Activated naive CD8-positive, alpha-beta T cell treated with anti-CD3 and anti-CD28 coated beads for 36 hours (primary cell): ENCODE measurements at places on chromosomes 5 and 9. TPM values are rescaled to one million over a fixed set of nuclear protein-coding genes. Genes with fewer than 3 reads are reported as not detected.

SNCAIP gene
- total RNA-seq: not detected

GZMA gene
- 0.66 TPM for total RNA-seq

CHSY3 gene
- not detected for total RNA-seq

CDH9 gene
- not detected for total RNA-seq

GALT gene
- 43.4 TPM for total RNA-seq

PCDHB12 gene
- not detected for total RNA-seq

GPR21 gene
- total RNA-seq: 0.42 TPM

DNA sequence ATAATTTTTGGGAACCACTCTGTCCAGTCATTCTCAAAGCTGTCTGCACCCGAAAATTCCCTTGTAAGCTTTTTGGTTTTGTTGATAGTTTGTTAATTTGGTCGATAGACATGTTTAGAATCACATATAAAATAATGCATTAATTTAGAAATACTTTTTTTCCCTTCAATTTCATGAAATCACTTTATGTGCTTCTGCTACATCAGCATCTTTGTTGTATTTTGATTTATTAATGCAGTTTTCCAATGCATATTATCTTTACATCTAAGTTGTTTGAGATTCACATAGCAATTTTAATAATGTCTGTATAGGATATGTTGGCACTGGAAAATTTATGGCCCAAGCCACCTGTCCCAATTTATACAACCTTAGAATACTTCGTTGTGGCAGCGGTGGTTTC, 60.6 kb upstream of the SV2C start:
- DNase-seq: no peak
- no peaks in the 10 kb centered on the region for H3K4me1 ChIP-seq
- no peak overlapping the region for H3K27ac ChIP-seq
- H3K36me3 ChIP-seq: no peaks in the 10 kb centered on the region
- peaks cover 28% of the 10 kb centered on the region for H3K27me3 ChIP-seq
- H3K4me3 ChIP-seq: no peak overlapping the region

DNA sequence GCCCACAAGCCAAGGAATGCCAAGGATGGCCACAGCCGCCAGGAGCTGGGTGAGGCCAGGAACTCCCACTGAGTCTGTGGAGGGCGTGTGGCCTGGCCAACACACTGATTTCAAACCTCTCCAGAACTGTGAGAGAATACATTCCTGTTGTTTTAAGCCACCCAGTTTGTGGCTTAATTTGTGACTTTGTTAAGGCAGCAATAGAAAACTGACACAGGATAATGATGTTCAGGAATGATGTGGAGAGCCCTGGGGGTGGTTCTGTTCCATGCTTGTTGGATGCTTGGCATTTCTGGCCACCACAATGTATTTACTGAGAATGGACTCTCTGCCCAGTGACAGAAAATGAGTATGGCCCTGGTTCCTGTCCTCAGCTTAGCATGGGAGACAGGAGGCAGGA, 82.8 kb downstream of the DAP start:
- no peak overlapping the region for H3K27ac ChIP-seq
- DNase-seq: no peak
- H3K4me1 ChIP-seq: no peaks in the 10 kb centered on the region
- H3K27me3 ChIP-seq: no peaks in the 10 kb centered on the region
- peaks cover 41% of the 10 kb centered on the region for H3K36me3 ChIP-seq

- DNase-seq: no peak
- H3K36me3 ChIP-seq: peaks cover 2% of the 10 kb centered on the region
- no peaks in the 10 kb centered on the region for H3K27me3 ChIP-seq
- no peak overlapping the region for H3K27ac ChIP-seq
- peaks cover 8% of the 10 kb centered on the region for H3K4me1 ChIP-seq
Measured at GRCh38 chr5:39547553-39548154, 122.9 kb upstream of the DAB2 start.

DNA sequence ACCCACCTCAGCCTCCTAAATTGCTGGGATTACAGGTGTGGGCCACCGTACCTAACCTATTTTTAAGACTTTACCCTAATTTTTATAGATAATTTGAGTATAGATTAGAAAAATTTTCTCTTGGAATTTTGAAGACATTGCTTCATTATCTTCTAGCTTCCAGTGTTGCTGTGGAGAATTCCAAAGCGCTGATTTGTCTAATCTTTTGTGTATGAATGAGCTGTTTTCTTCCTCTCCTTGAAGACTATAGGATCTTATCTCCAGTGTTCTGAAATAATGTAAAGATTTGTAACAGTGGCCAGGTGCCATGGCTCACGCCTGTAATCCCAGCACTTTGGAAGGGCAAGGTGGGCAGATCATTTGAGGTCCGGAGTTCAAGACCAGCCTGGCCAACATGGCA, 5.7 kb upstream of the SNX24 start:
- peaks cover 9% of the 10 kb centered on the region for H3K4me1 ChIP-seq
- DNase-seq: no peak
- H3K27me3 ChIP-seq: peaks cover 8% of the 10 kb centered on the region
- no peak overlapping the region for H3K4me3 ChIP-seq

DNA sequence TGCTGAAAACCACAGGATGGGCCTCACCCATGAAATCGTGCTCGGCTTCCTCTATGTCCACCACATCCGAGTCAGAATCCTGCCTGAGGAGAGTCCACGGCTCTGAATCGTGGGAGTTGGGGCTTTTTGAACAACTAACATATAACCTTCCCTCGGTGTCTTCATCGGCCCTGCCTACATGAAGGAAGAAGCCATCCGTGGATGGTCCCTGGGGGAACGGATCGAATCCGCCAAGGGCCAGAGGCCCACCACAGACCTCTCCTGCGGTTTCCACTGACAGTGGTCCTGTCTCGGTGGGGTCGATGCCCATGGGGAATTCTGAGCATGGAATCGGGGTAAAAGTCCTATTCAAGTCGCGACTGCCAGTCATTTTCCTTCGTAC, 85.0 kb downstream of the CAMSAP1 start:
- no peak overlapping the region for H3K4me3 ChIP-seq
- H3K4me1 ChIP-seq: peaks cover 8% of the 10 kb centered on the region
- DNase-seq: no peak
- no peak overlapping the region for H3K27ac ChIP-seq
- no peaks in the 10 kb centered on the region for H3K27me3 ChIP-seq

DNA sequence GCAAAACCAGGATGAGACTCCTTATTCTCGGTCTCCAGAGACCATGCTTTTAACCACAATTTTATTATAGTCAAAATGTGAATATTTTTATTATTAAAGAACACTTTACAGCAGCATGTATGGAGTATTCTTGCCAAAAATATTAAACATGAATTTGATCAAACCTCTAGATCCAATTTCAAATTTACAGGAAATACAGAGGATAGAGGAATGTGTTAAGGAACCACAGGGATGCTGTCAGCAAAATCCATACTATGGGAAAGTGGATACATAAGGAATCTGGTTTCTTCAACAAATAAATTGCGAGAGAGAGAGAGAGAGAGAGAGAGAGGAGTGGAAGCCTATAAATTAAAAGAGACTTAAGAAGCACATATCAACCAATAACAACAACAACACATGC, 348.2 kb upstream of the NUDT12 start:
- no peaks in the 10 kb centered on the region for H3K36me3 ChIP-seq
- no peak for DNase-seq
- H3K27ac ChIP-seq: no peak overlapping the region
- H3K4me3 ChIP-seq: no peak overlapping the region
- no peaks in the 10 kb centered on the region for H3K4me1 ChIP-seq
- no peaks in the 10 kb centered on the region for H3K27me3 ChIP-seq

DNA sequence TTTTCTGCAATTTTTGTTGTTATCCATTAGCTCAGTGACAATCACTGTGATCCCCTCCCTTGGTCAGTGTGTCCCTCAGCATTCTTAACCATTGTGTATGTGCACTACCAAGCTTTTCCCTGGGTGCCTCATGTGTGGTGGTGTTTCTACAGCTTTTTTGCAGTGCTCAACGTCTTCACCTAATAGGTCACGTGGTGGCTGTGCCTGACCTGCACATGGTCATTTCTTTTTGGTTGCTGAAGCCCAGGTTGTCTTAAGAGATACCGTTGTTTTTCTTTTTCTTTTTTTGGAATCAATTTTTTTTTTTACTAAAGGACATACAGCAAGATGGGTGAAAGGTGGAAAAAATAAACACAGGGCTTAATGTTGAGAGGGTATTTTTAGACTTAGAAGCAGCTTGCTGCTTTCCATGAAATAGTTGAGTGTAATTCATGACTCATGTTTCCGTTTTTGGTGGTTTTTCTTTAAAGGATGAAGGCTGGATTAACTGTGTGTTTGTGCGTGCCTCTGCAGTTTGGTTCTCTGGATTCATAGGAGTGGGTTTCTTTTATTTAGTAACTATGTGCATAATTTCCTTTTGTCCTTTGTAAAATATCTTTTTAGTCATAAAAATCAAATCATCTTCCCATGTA, 22.2 kb downstream of the SH3GL2 start:
- no peaks in the 10 kb centered on the region for H3K27me3 ChIP-seq
- H3K4me1 ChIP-seq: no peaks in the 10 kb centered on the region
- no peaks in the 10 kb centered on the region for H3K36me3 ChIP-seq
- no peak overlapping the region for H3K27ac ChIP-seq
- no peak overlapping the region for H3K4me3 ChIP-seq
- no peak for DNase-seq

DNA sequence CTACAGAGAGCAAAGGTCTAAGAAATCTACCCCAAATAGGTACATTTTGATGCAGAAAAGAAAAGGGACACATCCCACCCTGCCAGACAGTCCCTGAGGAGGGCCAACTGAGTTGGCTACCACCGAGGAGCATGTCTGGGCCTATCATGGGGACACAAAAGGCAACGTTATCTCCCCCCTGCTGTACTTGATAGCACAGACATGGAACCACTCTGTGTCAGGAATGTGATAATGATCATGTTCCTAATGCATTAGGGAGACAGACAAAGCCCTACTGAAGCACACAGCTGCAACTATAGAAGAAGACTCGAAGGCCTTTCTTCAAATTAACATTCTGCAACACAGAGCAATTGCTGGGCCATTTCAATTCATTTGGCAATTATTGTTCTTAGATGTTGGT, 84.5 kb downstream of the ENC1 start:
- H3K4me1 ChIP-seq: no peaks in the 10 kb centered on the region
- no peaks in the 10 kb centered on the region for H3K36me3 ChIP-seq
- H3K27ac ChIP-seq: no peak overlapping the region
- H3K27me3 ChIP-seq: peaks cover 10% of the 10 kb centered on the region
- DNase-seq: no peak

DNA sequence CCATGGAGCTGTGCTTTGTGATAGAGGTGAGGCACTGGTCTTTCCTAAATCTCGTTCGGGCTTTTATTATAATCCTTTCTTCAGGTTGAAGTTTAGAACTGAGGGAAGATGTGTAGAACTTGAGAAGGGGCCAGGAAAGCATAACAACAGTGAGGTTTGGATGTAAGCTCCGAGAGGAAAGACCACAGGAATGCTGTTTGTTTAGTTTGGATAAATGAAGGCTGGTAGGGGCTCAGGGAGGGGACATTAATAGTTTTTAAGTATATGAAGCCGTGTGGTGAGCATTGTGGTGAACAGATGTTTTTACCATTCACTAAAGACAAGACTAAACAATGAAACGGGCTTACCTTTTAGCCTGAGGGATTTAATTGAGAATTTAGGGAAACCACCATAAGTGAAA, 130.8 kb downstream of the ARHGAP26 start:
- no peak for DNase-seq
- peaks cover 3% of the 10 kb centered on the region for H3K4me1 ChIP-seq

DNA sequence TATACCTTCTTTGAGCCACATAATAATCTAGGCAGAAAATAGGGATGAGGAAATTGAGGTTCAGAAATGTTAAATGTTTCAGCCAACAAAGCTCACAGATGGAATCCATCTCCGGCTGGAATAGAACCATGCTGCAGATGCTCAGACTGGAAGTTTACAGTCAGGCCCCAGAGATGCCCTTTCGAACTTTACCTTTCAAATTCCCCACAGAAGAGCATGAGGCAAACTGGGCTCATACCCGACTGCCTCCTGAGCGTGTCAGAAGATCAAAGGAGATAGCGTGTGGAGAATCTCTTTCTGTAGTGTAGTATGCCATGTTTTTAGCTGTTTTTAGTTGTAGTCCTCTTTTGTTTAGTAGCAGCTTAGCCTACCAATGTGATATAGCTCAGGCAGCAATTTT, 72.0 kb upstream of the DAP start:
- no peak overlapping the region for H3K27ac ChIP-seq
- H3K4me1 ChIP-seq: no peaks in the 10 kb centered on the region
- no peak for DNase-seq

- H3K36me3 ChIP-seq: no peaks in the 10 kb centered on the region
- H3K4me3 ChIP-seq: no peak overlapping the region
- H3K4me1 ChIP-seq: no peaks in the 10 kb centered on the region
- DNase-seq: no peak
- no peaks in the 10 kb centered on the region for H3K27me3 ChIP-seq
Measured at GRCh38 chr9:119588874-119589744, 219.9 kb upstream of the BRINP1 start.

- H3K27me3 ChIP-seq: no peaks in the 10 kb centered on the region
- no peak overlapping the region for H3K27ac ChIP-seq
- no peak for DNase-seq
- H3K4me3 ChIP-seq: no peak overlapping the region
- H3K4me1 ChIP-seq: no peaks in the 10 kb centered on the region
Measured at GRCh38 chr5:110096419-110096818, 406.7 kb downstream of the MAN2A1 start.

- H3K36me3 ChIP-seq: no peaks in the 10 kb centered on the region
- DNase-seq: no peak
- H3K4me3 ChIP-seq: no peak overlapping the region
- H3K27me3 ChIP-seq: no peaks in the 10 kb centered on the region
- no peak overlapping the region for H3K27ac ChIP-seq
Measured at GRCh38 chr9:35353731-35354365, 136.1 kb upstream of the RUSC2 start.

GRCh38 chr9:72977670-72978069, 24.8 kb upstream of the ALDH1A1 start:
- DNase-seq: no peak
- H3K27me3 ChIP-seq: peaks cover 14% of the 10 kb centered on the region
- H3K27ac ChIP-seq: no peak overlapping the region
- no peaks in the 10 kb centered on the region for H3K36me3 ChIP-seq
- no peaks in the 10 kb centered on the region for H3K4me1 ChIP-seq
- no peak overlapping the region for H3K4me3 ChIP-seq

DNA sequence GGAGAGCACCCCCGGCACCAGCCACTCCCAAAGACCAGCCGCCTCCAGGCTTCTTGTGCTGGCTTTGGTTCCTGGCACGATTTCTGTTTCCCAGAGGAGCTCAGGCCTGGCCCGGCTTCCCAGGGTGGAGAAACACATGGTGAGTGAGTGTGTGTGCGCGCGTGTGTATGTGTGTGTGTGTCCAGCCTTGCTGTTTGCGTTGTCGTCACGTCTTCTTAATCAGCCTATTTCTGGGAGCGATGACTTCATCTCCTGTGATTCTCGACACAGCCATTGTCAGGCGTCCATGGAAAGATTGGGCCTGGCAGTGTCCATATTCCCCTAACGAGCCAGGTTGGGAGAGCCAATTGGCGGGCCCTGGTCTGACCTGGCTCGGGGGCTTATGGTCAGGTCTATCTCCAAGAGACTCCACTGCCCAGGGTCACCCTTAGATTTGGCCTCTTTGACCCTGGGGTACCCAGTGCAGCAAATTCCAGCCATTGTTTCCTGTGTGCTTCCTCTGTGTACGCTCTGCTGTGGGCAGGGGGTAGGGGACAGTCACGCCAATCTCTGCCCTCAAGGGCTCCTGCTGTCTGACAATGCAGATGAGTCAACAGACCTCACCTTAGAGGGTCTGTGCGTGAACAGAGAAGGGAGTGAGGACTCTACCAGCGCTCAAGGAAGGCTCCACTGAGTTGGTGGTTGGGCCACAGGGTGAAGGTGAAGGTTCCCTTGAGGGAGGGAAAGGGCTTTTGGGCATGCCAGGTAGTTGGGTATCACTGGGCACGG, 73.8 kb downstream of the DAB2IP start:
- no peak overlapping the region for H3K4me3 ChIP-seq
- H3K27me3 ChIP-seq: no peaks in the 10 kb centered on the region
- DNase-seq: no peak
- no peak overlapping the region for H3K27ac ChIP-seq

GRCh38 chr5:147520450-147520849, 10.6 kb upstream of the DPYSL3 start:
- no peaks in the 10 kb centered on the region for H3K27me3 ChIP-seq
- H3K36me3 ChIP-seq: no peaks in the 10 kb centered on the region
- H3K4me1 ChIP-seq: no peaks in the 10 kb centered on the region
